ENCODE measurements at places on chromosomes 11 and 22.

DNA sequence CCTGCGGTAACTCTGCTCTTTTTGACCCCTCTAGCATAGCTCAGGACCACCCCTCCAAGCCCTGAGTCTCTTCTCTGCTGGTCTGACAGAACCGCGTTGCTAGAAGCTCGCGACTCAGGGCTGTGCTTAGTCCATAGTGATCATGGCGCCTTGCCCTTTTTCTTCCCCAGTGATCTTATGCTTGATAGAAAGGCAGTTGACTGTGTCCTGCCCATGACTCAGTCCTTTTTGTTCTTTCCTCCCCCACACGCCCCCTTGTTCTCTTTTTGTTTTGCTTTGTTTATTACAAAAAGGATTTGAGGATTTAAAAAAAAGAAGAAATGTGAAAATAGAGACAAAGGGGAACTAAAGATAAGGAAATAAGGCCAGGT lies 17.5 kb downstream of the IL17RA start:
- DNase-seq, result no peak

DNA sequence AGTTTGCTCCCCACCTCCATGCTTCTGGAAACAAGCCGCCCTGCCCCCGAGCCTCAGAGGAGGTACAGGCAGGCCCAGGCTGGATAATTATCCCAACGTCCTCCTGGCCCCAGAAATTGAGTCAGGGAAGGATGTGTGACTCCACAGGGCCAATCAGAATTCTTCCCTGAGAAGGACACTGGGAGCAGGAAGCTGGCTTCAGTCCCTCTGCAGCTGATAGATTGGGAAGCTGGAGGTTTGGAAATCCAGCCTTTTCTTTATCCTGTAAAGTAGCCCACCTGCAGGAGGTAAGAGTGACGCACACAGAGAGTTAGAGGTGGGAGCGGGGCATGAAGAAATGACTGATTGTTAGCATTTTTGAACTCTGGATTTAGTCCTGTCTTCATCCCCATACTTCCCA lies 97.5 kb upstream of the CD82 start:
- no peak for DNase-seq

GRCh38 chr11:4134806-4135205 lies 40.2 kb downstream of the RRM1 start:
- DNase-seq, result no peak

- no peak for DNase-seq
These were observed 206.5 kb upstream of the PDGFD start for GRCh38 chr11:104370478-104370877.

- DNase-seq, result no peak
These were observed 584.0 kb downstream of the KCNA4 start for GRCh38 chr11:29432719-29433325.

DNA sequence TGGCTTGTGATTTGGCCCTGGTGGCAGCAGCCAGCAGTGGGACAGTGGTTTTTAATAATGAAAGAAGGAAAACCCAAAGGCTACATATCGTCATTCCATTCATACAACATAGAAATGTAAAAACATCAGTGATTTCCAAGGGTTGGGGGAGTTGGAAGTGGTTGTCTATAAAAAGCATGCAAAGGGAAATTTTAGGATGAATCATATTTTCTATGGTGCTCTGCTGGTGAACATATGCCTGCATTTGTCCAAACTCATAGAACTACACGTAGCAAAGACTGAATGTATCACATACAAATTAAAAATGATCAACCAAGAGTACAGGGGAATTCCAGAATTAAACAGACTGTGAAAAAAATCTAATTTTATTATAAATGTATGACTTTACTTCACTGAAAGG lies 11.1 kb downstream of the OR5B3 start:
- no peak for DNase-seq

DNA sequence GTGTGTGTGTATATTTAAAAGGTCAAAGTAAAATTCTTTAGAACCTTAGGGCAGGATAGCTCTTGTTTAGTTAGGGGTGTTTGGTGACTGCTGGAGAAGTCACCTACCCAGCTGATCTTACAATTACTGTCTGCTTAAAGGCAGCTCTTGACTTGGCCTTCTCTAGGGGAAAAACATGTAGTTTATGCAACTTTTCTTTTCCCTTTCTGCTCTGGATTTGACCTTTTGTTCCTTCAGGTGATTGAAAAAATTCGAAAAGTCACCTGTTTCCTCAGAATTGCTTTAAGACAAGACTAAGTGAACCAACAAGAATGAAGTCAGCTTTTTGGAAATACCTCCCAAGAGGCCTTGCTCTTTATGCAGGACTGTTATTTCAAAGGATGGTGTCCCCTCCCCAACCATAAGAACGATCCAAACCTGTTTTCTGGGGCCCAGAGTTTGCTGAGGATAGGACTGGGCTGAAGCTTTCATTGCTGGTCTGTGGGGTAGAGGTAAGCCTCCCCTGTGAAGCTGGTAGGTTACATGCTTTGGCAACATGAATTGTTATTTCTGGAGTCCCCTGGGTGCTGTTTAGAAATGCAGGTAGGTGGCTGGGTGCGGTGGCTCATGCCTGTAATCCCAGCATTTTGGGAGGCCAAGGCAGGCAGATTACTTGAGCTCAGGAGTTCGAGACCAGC lies 111.2 kb downstream of the PTPRJ start:
- DNase-seq, result no peak

DNA sequence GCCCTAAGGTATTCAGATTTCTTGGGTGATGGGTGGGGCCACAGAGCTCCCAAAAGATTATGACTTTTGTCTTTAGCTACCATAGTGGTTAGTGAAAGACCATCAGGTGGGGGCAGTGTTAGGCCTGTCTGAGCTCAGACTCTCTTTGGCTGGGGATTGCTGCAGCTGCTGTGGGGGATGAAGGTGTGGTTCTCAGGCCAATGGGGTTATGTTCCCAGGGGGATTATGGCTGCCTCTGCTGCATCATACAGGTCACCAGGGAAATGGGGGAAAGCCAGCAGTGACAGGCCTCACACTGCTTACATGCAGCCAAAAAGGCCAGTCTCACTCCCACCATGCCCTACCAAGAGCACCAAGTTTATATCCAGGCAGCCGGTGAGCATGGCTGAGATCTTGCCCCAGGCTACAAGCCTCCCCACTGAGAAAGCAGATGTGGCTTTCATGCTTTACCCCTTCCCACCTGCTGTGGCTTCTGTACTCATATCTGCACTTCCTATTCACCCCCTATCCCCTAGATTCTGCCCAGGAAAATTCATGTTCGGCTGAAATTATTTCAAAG lies 24.8 kb downstream of the CNTF start:
- no peak for DNase-seq

GRCh38 chr11:80562523-80563125 lies 1121.8 kb upstream of the TENM4 start:
- no peak for DNase-seq

DNA sequence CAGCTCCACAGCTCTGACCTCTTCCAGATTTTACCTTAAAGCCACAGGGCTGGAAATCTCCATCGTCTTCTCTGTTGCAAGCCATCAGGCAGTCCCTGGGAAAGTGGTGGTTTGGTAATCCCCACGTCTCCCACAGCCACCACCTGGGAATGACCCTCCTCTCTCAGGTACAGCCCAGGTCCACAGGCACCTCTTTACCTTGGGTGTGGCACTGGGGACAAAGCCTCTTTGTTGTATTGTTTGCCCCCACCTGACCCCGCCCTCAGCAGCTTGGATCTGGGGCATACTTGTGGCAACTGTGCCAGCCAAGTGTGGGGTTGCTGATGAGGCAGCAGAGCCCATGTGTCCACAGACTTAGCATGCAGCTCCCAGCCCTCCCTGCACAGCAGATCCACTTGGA lies 77.6 kb downstream of the LRRC32 start:
- DNase-seq, result peak; percentile 6

DNA sequence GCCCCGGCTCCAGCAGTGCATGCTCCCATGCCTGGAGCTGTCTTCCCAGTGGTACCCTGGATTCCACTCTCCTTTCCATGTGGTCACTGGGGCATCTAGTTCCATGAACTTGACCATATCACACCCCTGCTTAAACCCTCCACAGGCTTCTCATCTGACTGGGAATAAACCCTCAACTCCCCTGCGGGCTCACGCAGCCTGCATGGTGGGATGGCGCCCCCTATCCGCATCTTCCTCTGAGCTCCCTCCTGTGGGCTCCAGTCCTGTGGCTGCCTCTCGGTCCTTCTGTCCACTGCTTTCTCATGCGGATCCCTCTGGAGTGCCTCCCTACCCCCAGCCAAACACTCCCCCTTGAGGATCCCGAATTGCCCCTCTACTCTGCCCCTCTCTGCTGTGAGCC lies 41.4 kb upstream of the TTLL12 start:
- no peak for DNase-seq

GRCh38 chr11:115085461-115086210 lies 407.3 kb downstream of the NXPE2 start:
- DNase-seq, result no peak

GRCh38 chr11:78147807-78148206 lies 8.4 kb upstream of the ALG8 start:
- DNase-seq, result peak; percentile 74

DNA sequence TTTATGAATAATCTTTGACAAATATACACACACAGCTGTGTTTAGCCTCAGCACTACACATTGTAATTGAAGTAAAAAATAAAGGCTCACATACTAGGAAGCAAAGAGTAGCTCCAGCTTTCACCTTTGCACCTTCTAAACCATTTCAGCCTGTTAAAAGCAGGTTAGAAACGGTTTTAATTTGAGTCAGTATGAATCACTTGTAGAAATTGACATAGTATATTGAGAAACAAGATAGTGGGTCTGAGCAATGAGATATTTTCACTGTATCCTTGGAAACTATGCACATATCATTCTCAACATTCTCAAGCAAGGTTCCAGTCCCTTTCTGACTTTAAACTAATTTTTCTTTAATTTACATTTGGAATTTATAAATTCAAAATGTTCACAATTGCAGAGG lies 380.3 kb downstream of the AASDHPPT start:
- no peak for DNase-seq

- no peak for DNase-seq
These were observed 20.0 kb downstream of the OR2AT4 start for GRCh38 chr11:75076671-75077070.

- DNase-seq, result no peak
These were observed 18.3 kb downstream of the RCN1 start for GRCh38 chr11:32109138-32109537.

DNA sequence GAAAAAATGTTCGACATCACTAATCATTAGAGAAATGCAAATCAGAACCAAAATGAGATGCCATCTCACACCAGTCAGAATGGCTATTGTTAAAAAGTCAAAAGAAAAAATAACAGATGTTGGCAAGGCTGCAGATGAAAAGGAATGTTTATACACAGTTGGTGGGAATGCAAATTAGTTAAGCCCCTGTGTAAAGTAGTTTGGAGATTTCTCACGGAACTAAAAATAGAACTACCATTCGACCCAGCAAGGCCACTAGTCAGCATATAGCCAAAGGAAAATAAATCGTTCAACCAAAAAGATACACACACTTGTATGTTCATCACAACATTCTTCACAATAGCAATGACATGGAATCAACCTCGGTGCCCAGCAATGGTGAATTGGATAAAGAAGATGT lies 503.2 kb downstream of the OPCML start:
- no peak for DNase-seq

- DNase-seq, result peak; percentile 65
These were observed 38.0 kb downstream of the JHY start for GRCh38 chr11:122920579-122920978.

DNA sequence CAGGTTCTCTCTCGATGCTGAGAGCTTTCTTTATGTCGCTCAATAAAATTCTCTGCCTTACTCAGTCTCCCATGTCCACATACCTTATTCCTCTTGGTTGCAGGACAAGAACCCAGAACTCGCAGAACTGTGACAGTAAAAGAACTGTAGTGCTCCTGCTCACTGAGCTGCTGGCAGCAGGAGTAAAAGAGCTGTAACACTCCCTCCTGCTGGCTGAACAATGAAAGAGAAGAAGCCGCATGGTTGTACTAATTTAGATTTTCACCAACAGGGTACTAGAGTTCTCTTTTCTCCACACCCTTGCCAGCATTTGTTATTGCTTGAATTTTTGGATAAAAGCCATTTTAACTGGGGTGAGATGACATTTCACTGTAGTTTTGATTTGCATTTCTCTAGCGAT lies 433.2 kb downstream of the GUCY1A2 start:
- DNase-seq, result no peak

DNA sequence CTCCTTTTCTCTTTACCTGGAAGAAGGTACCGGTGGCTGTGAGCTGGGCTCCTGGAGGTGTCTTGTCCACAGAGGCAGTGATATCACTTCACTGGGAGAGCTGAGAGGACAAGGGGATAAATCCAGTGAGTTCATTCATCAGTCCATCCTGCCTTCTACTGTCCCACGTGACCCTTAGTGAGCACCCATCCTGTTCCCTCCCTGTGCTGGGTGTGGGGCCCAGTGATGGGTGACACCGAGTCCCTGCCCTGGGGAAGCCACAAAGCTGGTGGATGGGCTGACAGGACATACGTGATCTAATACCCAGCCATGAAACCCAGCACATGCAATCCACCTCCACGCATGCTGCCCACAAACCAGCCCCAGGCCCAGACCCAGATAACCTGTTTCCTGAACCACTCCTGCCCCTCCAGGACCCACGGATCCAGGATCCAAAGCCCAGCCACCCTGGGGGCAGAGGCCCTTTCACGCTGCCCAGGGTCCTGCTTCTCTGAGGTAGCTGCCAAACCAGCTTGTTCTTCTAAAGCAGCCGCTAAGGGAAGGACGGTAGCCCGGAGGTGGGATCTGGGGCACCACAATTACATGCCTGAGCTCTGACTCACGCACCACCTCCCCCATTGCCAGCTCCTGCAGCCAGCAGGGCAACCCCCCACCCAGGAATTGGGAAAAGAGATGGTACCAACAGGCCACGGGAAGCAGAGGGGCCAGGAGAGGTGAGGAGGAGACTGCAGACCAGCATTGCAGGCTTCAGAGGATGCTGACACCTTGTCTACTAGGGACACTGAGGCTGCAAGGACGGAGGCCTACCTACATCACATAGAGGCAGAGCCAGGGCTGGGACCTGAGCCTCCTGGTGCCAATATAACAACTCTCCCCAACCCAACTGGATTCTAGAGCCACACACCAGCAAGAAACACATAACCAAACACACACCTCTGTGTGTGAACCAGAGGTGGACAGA lies 35.2 kb downstream of the GDPD5 start:
- no peak for DNase-seq
